ENCODE measurements at places on chromosomes 2 and 18. TPM values are rescaled to one million over a fixed set of nuclear protein-coding genes. Genes with fewer than 3 reads are reported as not detected.

RGPD3 gene
- total RNA-seq = 2.4 TPM

FAM237A gene
- total RNA-seq = not detected

GRHL1 gene
- total RNA-seq = 1.9 TPM

OTOS gene
- not detected for total RNA-seq

ACVR1C gene
- total RNA-seq = 63.1 TPM

DOK6 gene
- 0.66 TPM for total RNA-seq

POTEJ gene
- not detected for total RNA-seq

CNOT9 gene
- 22.6 TPM for total RNA-seq

UGT1A3 gene
- not detected for total RNA-seq

EGR4 gene
- not detected for total RNA-seq

RAX gene
- not detected for total RNA-seq

EFR3B gene
- total RNA-seq = 1.3 TPM

OR6B2 gene
- total RNA-seq = not detected

TRAF3IP1 gene
- total RNA-seq = 8.0 TPM
